ENCODE measurements at places on chromosomes 5 and 9.

- no peak for DNase-seq
Measured at GRCh38 chr5:143119291-143119769, 284.2 kb downstream of the NR3C1 start.

GRCh38 chr9:91162784-91163443 is 198.8 kb downstream of the AUH start:
- DNase-seq = no peak

DNA sequence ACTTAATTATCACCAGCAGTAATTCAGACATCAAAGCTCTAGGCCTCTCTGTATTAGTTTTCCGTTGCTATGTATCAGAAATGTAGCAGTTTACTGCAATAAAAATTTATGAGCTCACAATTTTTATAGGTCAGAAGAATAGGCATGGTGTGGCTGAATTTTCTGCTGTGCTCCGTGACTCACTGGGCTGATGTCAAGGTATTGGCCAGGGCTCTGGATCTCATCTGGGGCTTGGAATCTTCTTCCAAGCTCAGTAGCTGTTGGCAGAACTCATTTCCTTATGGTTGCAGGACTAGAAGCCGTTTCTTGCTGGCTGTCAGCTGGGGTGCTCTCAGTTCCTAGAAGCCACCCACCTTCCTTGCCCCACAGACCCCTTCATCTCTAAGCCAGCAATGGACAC is 66.3 kb downstream of the PSAT1 start:
- DNase-seq = no peak

DNA sequence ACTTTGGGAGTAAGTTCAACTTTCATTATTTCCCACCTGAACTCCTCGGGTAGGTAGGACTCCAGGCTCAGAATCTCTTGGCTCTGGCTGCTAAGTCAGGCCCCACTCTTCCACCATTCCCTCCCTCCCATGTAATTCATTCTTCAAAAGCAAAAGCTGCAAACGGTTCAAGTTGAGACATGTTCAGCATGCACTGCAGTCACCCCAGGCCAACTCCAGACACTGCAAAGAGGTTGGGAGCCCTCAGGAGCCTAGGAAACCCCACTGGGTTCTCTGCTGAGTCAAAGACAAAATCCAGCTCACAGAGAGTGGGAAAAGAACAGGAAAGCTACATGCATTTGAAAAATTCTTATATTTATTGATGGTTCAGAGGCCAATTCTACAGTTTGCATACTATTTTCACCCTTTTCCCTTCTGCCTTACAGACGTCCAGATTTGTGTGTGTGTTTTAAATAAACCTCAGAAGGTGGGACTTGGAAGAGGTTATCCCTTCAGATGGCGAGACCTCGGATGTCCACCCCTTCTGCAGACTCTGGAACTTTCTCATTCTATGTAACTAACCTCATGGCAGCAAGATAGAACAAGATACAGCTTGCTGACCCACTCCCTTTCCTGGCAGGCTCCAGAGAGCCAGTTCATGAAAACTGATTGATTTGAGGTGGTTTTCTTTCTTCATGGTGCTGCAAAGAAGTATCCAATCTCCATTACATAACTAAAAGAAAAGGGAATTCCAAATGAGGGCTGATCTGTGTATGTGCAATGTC is 65.7 kb upstream of the EQTN start:
- no peak for DNase-seq
